ENCODE measurements at places on chromosomes 12 and 14.

DNA sequence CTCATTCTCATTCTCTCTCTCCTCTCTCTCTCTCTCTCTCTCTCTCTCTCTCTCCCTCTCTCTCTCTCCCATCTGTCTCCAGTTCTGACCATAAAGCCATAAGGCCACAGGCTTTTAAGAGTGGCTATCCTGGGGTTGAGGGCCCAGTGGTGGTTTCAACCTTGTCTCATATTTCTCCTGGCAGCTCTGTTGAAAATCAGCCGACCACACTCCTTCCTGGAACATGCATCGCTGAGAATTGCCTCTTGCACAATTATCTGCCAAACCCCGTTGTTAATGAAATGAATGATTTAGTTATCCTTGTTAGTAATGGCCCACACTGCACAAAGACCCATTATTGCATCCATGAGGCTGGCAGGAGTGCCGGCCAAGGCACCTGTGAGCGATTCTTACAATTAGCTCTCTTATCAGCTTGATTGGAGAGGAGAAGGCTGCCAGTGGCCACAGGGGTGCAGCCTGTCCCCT is 30.4 kb upstream of the KCNA5 start:
- DNase-seq, result peak; percentile 68

DNA sequence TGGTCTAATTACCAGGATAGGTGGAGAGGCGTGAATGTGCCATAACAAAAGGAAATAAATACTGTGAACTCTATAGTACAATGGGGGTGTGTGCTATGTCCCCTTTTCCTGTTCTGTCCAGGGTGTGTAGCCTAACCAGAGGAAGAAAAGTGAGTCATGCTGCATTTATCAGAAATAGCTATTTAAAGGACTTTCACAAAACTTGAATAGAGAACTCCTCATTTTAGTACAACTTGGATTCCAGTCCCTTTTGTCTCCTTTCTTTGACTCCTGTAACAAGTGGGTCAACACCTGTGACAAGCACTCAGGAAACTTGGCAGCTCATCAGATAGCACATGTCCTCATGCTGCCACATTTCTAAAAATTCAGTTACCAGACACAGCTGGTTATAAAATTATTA is 123.4 kb downstream of the CCDC91 start:
- DNase-seq, result peak; percentile 55

GRCh38 chr12:31807773-31808097 is 78.9 kb upstream of the AMN1 start:
- no peak for DNase-seq

- no peak for DNase-seq
Observed at GRCh38 chr14:100844082-100844408, 18.1 kb downstream of the MEG3 start.

DNA sequence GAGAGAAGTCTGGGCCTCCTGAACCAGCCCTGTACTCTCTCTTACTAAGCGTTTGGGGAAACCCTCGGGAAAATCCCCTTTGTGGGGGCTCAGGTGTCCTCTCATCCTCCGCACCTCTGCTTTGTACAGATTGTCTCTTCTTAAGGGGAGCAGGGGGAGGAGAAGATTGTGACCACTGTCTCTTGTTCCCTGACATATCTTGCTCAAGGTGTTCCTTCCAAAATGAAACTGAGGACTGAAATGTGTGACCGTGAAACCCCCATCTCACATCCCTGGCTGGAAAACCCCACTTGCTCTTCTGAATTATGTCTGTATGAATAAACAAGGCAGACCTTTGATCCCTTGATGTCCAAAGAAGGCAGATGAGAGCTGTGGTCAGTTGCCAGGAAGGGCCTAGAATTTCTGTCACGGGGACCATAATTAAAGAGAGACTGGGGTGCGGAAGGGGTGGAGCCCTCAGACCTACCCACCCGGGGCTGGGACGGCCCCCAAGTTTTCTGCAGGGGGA is 369.8 kb downstream of the AACS start:
- DNase-seq, result no peak

DNA sequence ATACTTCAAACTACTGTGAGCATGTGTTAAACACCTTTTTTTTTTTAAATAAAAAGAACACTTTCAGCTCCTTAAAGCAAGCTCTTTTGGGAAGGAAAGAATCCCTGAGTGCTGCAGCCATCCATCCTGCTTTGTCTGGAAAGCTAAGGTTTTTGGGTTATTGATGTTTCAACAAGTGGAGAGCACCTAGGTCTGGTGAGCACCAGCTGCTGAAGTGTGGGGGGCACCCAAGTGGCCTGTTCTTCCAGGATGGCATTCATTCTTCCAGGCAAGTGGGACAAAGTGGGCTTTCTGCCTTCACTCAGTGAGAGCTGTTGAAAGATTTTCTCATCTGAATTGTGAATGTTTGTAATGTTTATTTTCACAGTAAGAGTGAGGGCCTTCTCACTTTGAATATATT is 49.9 kb downstream of the BORCS5 start:
- DNase-seq, result no peak

DNA sequence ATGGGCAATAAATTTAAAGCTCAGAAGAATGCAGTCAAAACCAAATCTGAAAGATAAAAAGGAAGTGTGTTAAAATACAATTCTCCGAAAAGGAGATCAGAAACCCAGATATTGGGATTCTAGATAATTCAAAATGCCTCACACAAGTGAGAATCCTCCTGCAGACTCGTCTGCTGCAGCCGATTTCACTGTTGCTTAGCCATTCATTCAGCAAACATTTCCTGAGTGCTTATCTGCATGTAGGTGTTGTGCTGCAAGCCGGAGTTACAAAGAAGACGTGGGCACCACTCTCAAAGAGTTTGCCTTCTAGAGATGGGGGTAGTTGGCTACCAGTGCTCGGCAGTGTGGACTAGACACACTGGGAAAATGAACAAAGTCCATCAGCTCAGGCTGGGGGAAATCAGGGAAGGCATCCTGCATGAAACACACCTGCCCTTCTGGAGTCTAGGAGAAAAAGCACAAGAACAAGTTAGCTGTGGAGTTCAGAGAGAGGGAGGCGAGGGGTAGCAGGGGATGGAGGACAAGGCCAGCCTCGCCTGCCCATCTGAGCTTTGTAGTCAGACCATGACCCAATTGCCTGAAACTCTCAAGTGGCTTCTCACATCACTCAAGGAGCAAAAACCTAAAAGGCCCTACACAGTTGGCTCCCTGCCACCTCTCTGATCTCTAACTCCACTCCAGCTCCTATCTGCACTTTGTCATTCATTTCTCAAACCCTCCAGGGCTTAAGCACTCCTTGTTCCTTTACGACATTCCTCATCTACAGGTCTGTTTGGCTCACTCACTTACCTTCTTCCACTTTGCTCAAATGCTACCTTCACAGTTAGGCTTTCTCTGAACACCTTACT is 310.0 kb upstream of the DDHD1 start:
- no peak for DNase-seq

GRCh38 chr12:83046019-83046418 is 359.3 kb downstream of the TMTC2 start:
- DNase-seq, result no peak

DNA sequence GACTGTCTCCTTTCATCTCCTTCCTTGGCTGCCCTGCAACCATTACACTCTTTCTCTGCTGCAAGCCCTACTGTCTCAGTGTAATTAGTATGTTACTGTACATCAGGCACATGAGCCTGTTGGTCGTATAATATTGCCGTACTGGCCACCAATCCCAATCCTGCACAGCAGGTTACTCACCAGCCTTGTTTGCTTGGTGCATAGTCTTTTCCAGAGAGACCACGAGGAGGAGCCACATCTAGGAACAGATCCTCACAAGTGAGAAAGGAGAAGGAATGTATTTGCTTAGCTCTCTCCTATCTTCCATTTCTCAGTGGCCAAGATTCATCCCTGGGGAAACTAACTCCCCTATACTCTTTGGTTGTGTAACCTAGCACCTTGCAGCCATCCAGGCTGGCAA is 33.0 kb upstream of the BICDL1 start:
- no peak for DNase-seq

- DNase-seq, result no peak
Observed at GRCh38 chr14:35539969-35540368, 6.0 kb downstream of the INSM2 start.

GRCh38 chr14:70893062-70893845 is 14.0 kb upstream of the PCNX1 start:
- no peak for DNase-seq

- no peak for DNase-seq
Observed at GRCh38 chr14:100475268-100475667, 111.9 kb downstream of the BEGAIN start.

DNA sequence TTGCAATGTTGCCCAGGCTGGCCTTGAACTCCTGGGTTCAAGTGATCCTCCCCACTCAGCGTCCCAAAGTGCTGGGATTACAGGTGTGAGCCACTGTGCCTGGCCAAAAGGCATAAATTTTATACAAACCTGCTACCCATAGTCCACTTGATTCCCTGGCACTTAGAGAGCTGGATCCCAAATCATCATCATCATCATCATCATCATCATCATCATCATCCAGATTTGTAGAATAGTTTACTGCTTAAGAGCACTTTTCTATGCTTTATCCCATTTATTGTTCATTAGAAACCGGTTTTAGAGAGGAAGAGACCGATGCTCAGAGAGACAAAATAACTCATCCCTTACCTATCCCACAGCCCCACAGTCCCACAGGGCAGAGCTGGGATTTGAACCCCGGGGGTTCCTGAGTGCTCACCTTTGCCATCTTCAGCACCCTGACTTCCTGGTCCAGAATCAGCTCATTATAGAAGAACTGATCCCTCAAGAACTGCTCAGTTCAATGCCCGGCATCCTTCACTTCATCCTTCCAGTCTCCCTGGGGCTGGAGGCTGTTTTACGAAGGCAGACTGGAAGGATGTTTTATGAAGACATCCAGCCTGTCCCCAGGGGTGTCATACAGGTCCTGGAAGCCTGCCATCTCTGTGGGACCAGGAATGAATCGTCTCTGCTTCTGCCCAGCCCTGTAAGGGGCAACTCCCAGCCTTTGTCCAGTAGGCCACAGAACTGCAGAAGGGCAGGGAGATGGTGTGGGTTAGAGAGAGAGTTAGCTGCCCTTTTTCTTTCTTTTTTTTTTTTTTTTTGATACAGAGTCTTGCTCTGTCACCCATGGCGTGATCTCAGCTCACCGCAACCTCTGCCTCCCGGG is 20.2 kb upstream of the OASL start:
- DNase-seq, result no peak

DNA sequence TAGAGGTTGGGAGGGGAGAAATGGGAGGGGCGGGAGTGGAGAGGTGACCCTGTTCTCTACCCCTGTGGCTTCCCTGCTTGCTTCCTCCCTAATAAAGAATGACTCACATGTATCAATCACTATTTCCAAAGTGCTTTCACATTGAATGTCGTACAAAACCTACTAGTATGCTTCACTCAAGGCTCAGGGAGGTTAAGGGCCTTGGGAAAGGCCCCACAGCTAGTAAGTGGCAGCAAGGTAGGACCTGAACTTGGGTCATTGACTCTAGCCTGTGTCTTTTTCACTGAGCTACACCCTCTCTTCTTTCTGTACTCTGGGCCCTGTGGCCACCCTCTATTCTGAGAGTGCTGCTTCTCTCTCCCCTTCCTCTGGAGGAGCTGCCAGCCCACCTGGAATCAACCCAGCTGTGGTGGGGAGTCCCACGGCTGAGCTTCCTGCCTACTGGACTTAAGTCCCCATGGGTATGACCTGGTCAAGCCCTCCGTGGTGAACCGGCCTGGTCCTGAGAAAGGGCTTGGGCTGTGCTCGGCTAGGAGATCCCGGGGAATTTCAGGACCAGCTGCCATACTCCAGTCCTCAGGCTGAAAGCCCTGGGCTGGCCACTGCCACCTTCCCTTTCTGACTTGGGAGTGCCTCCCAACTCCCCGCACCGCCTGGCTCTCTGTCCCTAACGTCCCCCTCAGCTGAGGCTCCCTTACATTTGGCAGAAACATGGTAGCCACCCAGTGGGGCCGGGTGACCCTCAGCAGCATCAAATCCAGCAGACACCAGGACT is 13.0 kb downstream of the SLC48A1 start:
- DNase-seq, result no peak

DNA sequence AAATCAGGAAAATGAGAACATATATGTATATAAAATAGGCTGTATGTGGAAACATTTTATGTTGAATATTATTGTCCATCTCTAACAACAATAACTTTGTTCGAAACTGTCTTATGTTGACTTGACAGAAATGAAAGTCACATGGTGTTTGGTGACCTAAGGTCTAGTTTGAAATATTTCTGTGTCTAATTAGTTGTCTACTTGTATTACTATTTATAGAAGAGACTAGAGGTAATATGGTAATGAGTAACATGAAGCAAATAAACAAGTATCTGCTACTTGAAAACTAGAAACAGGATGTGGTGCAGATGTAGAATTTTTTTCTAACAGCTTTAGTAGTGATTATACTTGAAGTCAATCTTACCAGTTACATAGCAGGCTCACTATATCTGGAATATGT is 3.9 kb downstream of the GPHN start:
- DNase-seq, result no peak

- no peak for DNase-seq
Observed at GRCh38 chr12:93568091-93568490, 4.4 kb upstream of the SOCS2 start.

DNA sequence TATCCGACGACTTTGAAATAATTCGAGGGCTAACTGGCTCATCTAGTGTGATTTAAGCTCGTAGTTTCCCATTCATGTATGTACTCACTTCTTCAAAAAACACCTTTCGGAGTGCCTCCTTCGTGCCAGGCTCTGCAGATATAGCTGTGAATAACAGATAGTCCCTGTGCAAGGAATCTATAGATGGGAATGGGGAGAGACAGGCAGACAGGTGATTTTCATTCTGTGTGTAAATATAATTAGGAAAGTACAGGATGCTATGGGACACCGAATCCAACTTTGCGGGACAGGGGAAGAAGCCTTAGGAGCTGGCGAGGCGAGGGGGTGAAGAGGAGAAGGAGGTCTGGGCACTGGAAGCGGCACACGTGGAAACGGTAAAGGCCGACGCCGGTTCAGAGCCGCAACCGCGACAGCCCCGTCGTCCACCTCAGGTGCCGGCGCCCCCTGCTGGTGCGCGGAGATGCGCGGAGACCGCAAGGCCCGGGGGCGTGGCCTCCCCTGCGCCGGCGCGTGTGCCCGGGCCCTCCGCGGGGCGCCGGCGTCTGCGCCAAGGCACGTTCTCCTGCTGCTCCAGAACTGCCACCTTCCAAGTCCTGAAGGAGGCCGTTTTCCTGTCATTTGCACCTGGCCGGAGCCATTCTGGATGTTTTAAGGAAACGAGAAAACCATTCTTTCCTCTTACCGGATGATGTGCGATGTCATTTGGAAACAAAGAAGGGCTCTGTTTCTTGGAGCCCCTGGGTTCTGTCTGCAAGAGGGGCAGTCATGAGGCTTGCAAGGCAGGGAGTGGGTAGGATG is 18.0 kb upstream of the CACNA1C start:
- no peak for DNase-seq

- no peak for DNase-seq
Observed at GRCh38 chr12:89862511-89863445, 154.1 kb upstream of the ATP2B1 start.

DNA sequence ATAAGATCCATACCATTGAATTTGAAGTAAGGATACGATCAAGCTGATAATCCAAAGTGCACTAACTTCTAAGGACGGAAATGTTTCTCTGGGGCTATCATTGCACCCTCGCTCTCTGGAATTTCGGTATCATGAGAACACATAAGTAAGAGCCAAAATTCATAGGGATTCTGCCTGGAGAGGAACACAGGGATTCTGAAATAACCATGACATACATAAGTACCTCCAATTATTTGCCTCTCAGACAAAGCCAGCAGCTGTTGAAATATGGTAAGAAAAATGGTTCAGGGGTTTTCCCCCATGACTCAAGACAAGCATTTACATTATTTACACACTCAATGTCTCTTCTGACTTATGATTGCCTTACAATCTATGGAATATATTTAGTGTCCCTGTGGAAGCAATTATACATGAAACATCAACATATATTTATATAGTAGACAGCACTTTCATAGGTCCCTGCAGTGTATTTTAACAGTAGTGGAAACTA is 1123.6 kb upstream of the SEL1L start:
- DNase-seq, result no peak
